ENCODE measurements at places on chromosomes 12 and 14.

DNA sequence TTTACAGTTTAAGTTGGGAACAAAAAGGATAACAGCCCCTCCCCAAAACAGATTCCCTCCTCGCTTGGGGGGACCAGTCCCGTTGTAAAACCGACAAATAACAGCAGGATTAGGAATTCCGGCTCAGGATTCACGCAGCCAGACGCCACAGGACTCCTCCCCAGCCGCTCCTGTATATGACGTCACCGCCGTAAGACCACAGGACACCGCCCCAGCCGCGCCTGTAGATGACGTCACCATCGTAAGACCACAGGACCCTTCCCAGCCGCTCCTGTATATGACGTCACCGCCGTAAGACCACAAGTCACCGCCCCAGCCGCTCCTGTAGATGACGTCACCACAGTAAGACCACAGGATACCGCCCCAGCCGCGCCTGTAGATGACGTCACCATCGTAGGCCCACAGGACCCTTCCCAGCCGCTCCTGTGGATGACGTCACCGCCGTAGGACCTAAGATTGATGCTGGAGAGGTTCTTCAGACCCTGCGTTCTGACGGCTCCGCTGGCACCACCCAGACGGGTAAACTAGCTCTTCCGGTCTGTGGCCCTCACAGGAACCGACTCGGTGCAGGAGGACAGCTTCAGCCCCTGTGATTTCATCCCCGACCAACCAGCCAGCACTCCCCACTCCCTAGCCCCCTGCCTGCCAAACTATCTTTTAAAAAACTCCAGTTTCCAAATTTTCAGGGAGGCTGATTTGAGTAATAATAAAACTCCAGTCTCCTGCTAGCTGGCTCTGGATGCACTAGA, 43.9 kb upstream of the FBRSL1 start:
- DNase-seq, result peak; percentile 99

DNA sequence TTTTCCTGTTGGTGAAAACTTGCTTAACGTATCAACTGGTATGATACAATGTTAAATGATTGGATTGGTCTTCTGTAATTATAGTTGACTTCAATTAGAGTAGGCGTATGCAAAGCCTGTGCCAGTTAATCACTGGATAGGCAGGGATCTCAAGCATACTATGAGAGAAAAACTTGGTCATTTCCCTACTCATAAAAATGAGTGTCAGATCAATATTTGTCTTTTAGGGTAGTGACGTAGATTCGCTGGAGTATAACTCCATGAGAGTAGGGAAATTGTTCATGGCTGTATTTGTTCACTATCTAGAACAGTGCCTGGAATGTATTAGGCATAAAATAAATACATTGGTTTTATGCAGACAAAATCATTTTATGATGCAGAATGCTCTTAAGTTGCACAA, 28.6 kb downstream of the NAA30 start:
- no peak for DNase-seq

- no peak for DNase-seq
These were observed 27.4 kb upstream of the C12orf50 start for GRCh38 chr12:88056571-88056970.

GRCh38 chr12:20101046-20101445, 267.3 kb upstream of the PDE3A start:
- no peak for DNase-seq

DNA sequence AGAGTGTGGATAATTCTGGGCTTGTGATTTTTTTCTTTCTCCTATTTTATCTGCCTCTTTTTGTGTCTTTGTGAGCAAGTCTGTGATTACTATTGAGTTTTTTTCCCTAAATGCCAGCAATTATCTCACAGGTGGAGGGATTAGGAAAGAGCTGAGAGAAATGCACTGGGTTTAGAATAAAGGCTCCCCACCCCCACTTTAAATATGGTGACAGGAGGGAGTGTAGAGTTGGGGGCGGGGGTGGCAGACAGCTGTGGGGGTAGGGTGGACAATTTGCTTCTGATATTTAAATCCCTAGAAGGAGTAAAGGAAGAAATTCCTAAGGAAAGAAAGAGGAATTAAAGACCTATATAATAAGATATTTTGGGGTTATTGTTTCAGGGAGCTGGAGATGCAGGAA, 145.9 kb downstream of the NRXN3 start:
- DNase-seq, result no peak

DNA sequence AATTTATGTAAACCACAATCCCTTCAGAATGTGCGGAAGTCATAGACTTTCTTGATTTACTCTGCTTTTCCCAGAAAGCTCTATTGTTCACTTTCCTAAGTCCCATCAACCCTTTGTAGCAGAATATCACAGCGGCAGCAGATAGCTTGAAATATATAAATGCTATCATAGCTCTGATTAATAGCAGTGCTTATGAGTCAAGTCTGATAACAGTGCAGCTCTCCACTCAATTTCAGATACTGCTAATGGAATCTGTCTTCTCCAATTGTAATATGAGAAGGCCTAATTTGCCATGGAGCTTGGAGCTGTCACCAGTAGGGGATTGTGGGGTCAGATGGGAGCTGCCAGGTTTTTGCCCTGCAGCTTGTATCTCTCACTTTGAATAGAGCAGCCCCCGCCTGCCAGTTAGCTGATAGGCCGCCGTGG, 10.9 kb downstream of the TMEM260 start:
- no peak for DNase-seq

- DNase-seq, result no peak
These were observed 8.8 kb upstream of the ZNF268 start for GRCh38 chr12:133172491-133172890.

DNA sequence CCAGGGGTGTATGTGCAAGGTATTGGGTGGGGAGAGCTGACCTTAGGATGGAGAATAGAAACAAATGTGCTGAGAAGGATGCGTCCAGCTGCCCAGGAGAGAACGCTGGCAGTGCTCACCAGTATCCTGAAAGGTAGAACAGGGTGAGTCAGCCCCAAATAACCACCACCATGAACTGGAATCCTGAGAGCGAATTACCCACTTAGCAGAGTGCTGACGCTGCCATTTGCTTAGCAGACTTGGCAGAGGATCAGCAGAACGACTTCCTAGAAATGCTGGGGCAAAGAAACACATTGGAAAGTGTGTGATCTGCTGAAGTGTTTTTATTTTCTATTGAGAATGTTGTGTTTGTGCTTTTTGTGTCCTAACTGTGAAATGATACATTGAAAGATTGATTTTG, 213.6 kb downstream of the ADGRD1 start:
- no peak for DNase-seq

DNA sequence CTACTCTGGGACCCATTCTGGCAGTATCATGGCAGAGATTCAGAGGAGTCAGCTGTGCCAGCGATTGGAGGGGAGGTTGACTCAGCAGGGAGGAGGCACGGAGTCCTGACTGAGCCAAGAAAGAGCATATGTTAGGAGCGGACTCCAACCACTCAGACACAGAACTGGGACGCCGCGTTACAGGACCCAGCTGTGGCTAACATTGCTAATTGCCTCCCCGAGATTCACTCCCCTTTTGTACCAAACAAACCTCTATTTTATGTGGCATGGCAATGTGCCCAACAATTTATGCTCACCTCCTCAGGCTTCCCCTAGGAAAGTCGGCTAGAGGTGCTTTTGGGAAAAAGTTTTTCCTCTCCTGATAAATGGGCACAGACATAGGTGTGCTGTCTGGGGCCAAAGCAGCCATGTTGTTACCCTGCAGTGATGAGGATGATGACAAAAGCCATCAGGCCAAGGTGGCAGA, 15.2 kb upstream of the CLIP1 start:
- DNase-seq, result no peak

DNA sequence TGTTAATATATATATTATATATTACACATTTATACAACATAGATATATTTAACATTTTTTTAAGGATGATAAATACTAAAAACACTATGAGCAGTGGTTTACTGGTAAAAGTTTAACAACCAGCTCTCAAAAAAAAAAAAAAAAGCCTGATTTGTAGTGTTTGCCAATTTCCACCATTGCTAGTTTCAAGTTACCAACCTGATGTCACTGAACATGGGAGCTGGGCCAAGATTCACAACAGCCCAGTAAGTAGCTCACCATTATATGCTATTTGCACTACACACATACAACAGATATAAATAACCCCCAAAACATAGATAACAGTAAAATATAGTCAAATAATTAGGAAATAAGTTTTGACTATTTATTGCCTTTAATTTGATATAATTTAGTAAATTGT, 28.9 kb upstream of the TMX1 start:
- DNase-seq, result no peak

- no peak for DNase-seq
These were observed 80.3 kb upstream of the NOS1 start for GRCh38 chr12:117441751-117442150.

GRCh38 chr12:100391856-100392255, 35.0 kb downstream of the SLC17A8 start:
- DNase-seq, result no peak

DNA sequence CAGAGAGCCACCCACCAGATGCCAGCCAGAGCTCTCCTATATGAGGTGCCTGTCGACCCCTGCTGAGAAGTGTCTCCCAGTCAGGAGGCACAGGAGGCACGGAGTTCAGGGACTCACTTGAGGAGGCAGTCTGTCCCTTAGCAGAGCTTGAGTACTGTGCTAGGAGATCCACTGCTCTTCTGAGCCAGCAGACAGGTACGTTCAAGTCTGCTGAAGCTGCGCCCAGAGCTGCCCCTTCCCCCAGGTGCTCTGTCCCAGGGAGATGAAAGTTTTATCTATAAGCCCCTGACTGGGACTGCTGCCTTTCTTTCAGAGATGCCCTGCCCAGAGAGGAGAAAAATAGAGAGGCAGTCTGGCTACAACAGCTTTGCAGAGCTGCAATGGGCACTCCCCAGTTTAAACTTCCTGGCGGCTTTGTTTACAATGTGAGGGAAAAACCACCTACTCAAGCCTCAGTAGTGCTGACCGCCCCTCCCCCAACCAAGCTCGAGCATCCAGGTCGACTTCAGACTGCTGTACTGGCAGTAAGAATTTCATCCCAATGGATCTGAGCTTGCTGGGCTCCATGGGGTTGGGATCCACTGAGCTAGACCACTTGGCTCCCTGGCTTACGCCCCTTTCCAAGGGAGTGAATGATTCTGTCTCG, 146.7 kb upstream of the USP15 start:
- no peak for DNase-seq

DNA sequence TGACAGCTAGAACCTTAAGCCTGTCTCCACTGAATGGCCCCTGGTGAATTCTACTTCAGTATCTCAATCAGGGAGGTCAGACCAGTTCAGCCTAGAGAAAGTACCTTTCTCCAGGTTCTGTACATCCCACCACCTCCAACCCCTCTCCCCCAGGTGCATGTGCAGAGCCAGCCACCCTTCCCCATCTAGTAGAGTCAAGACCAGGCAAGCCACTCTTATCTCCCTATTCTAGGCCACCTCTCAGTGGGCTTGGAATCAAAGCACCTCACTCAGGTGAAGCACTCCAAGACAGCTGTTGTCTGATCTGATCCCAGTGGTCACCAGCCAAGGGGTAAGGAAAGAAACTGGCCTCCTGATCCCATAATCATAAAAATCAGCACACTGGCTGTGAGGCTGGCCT, 340.9 kb downstream of the BCL11B start:
- DNase-seq, result no peak

DNA sequence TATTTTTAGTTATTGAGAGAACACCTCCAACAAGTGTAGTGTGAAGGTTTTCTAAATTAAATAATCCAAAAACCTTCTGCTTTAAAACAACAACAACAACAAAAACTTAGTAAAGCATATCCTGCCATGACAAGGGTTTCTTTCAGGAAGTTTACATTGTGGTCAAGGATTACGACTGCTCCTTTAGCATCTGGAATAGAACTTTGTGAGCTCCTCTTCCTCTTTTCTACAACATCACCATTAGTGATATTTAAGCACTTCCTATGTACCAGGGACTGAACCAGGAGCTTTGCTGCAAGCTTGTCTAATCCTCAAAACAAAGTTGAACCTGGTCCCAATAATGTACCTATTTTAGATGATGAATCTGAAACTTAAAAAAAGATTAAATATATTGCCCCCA, 315.4 kb upstream of the KITLG start:
- DNase-seq, result peak; percentile 36

DNA sequence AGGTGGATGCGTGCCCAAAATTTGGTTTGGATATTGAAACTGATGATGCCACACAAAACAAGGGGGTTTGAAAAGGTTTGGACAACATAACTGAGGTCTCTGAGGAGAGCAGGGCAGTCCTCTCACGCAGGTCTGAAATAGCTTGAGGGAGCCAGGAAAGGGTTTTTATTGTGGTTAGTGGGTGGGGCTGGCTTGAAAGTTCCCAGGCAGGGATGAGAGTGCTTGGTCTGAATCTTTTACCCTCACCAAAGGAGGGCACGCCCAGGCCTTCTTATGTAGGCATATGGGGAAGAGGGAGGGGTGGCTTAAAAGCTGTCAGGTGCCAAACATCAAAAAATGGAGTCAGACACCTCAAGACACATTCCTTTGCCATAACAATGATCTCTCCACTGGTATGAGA, 493.1 kb upstream of the CCDC196 start:
- no peak for DNase-seq

- DNase-seq, result peak; percentile 100
These were observed 1.8 kb downstream of the GALNT9 start for GRCh38 chr12:132327336-132328171.

DNA sequence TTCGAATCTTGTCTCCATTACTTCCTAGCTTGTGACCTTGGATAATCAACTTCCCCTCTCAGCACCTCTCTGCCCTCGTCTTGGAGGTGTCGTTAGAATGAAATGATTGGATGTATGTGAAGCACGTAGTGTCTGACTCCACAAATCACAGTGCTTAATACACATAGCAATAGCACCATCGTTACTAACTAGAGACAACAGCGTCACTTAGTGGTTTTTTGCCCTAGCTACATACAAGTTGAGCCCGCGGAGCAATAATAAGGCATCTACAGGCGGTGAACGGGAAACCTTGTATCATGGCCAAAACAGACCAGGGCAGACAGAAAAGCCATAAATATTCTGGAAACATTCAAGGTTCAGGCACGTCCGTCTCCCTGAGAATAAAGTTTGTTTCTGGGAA, 154.9 kb downstream of the ASCL4 start:
- DNase-seq, result peak; percentile 73

GRCh38 chr12:91176915-91177314, 5.7 kb downstream of the DCN start:
- no peak for DNase-seq

- DNase-seq, result no peak
These were observed at the start of gene OR4Q3 for GRCh38 chr14:19743256-19743655. Gene OR4Q3 (plus strand): TSS chr14:19743571.

- no peak for DNase-seq
These were observed 60.7 kb downstream of the CLMN start for GRCh38 chr14:95258754-95259593.

DNA sequence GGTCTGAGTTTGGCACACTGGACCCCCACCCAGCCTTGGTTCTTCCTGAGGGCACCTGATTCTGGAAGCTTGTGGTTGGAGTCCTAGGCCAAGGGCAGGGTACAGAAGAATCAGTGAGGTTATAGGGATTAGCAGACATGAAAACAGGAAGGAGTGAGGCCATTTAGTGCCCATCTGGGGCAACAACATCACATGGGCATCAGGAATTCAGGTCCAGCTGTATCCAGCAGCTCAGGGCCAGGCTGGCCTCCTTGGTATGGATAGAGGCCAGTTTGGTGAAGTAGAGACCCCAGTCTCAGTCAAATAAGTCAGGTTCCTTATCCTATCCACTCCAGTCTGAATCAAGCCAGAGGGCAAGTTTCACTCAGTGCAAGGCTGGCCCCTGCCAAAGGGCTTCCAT, 36.2 kb downstream of the RASAL1 start:
- DNase-seq, result no peak
